ENCODE measurements at places on chromosomes 2 and 18. TPM values are rescaled to one million over a fixed set of nuclear protein-coding genes. Genes with fewer than 3 reads are reported as not detected.
A peak's percentile ranks its signal among the peaks of the same experiment; 100 is the strongest.

GRCh38 chr2:30985493-30986230 lies 152.6 kb downstream of the GALNT14 start:
- DNase-seq, result no peak

The PJVK gene
- 6.3 TPM for total RNA-seq

DNA sequence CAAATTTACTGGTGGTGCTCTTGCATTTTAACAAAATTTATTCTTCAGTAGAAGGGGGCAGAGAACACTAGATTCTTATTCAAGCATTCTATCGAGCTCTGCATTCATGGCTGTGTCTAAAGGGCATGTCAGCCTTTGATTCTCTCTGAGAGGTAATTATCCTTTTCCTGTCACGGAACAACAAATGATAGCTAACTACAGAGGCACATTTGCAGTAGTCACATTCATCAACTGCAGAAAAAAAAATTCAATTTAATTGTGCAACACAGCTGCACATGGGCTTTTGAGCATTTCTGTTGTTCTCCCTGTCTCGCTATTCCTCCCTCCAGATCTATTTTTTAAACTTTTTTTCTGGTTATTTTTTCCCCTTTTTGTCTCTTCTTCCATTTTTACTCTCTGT lies 13.0 kb upstream of the DLX1 start:
- no peak for DNase-seq

- no peak for DNase-seq
These were observed 3.6 kb downstream of the SIX3 start for GRCh38 chr2:44944952-44945612.

DNA sequence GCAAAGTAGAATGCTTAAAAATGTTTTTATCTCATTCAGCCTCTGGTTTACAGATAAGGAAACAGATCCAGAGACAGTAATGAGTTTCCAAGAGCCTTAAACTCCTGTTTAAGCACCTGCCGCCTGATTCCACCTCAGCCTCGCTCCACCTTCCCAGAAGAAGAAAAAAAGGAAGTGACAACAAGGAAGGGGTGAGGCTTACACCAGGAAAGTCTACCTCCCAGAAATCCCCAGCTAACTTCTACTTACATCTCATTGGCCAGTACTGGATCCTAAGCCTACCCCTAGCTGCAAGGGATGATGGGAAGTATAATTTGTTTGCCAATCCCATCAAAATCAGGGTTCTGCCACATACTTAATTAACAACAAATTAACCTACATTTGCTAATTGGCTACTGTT lies 15.3 kb upstream of the ARID5A start:
- no peak for DNase-seq

The HOXD13 gene
- total RNA-seq, result 0.35 TPM

The YIPF4 gene
- total RNA-seq, result 31.5 TPM

- no peak for DNase-seq
These were observed 34.4 kb upstream of the PDIA6 start for GRCh38 chr2:10847008-10847407.

DNA sequence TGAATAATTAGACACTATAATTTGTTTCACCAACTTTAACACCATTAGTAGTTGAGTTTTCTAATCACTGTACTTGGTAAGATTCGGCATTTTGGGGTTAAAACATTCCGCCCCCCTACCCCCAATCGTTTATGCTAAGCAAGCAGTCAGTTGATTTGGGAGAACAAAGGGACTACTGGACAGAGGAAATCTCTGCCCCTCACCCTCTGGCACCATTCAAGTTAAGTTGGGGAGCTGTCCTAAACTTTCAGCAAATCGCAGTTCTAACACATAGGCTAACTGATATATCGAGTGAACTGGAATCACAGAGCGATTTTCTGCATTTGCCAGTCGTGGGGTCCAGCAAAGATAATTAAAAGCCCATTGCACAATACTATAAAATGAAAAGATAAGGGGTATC lies 5.6 kb downstream of the KLF7 start:
- no peak for DNase-seq

DNA sequence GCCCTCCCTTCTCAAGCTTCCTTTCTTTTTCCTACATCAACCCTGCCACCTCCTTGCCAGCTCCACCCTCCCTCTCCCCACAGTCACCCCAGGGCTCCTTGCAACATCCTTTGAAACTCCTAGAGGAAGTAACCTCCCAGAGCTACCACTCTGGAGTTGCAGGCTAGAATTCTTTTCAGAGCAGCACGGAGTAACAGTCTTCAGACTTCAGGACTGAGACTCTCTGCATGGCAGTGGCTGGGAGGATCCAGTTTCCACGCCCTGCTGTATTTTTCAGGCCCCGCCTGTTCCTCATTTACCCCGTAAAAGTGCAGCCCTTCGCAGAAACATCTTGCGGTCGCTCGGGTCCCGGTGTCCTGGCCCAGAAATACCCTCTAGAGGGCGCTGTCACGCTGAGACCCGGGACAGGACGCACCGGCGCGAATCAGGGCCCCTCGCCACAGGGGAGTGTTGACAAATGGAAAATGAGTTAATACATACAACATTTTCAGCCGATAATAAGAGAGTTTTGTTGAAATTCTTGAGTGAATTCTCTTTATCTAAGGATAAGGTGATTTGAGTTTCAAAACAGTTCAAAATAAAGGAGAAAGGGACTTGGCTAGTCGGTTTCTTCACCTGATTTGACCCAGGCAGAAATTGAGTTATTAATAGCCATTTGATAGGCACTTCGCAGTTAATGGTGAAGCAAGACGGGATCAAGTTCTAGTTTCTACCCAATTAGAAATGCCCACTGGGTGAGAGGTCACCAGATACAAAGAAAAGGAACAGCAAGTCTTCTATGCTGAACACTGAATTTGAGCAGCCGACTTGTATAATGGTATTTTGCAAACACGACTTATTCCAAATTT lies 18.5 kb upstream of the NTSR2 start:
- peak; percentile 96 for DNase-seq

Measured in endodermal cell (in vitro differentiated cells).